ENCODE measurements at places on chromosomes 12 and 14.

GRCh38 chr12:68224613-68225285 lies 861 bp downstream of the IL26 start:
- DNase-seq: no peak

DNA sequence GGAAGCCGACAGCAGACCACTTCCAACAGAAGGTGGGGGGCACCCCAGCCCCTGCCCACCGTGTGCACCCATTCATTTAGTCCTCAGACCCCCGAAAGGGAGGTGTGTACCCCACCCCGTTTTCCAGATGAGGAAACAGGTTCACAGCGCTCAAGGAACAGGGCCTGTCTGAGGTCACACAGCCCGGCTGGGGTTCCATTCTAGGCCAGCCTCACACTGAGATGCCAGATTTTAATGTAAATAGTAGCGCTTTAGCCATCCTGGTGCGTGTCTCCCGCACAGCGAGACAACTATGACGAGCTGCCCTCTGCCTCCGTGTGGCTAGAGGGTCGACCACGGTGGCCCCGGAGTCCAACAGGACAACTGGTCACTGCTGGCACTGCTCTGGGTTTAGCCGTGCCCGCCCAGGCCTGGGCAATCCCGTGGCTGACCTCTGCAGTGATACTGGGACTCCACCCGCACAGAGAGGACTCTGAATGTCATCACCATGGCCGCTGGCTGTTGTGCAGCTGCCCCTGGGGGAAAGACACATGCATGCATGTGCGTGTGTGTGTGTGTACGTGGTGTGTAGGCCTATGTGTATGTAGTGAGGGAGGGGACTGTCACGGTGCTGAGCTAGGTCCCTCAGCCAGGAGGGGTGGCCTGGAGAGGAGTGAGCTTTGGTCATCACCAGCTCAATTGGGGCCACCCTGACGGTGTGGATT lies 31.6 kb downstream of the BEGAIN start:
- DNase-seq: no peak

DNA sequence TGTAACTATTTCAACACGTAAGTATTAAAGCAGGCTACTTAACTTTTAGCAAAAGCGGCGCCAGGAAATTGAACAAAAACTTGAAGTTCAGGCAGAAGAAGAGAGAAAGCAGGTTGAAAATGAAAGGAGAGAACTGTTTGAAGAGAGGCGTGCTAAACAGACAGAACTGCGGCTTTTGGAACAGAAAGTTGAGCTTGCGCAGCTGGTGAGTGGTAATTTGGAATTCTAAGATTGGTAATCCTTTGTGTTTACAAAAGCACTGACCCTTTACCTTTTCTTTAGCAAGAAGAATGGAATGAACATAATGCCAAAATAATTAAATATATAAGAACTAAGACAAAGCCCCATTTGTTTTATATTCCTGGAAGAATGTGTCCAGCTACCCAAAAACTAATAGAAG lies 4.0 kb downstream of the PNN start:
- DNase-seq: no peak

GRCh38 chr12:53636641-53637040 lies 10.5 kb upstream of the ATF7 start:
- no peak for DNase-seq

- DNase-seq: no peak
Observed at GRCh38 chr12:115801871-115802270, 475.6 kb downstream of the MED13L start.

DNA sequence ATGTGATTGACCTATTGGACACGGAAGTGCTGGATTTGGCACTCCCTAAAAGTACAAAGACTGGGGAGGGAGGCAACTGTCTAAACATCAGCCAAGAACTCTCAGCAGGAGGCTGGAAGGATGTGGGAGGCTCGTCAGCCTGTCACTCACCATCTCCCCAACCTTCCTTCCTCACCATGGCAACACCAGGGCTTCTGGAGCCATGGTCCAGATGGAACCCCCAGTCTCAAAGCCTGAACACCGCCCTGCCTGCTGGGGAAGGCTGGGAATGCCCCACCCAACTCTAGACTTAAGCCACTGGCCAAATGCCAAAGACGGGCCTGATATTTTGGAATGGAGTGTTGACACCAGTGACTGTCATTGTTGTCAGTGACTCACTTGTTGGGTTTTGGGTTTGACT lies 55.3 kb downstream of the GALNT16 start:
- DNase-seq: no peak

- DNase-seq: no peak
Observed at GRCh38 chr14:90551733-90552464, 155.1 kb downstream of the CALM1 start.

GRCh38 chr12:42728770-42729534 lies 139.4 kb upstream of the PRICKLE1 start:
- no peak for DNase-seq

GRCh38 chr14:51512316-51512715 lies 139.4 kb upstream of the FRMD6 start:
- no peak for DNase-seq

- no peak for DNase-seq
Observed at GRCh38 chr12:28440081-28440608, 249.9 kb downstream of the CCDC91 start.

DNA sequence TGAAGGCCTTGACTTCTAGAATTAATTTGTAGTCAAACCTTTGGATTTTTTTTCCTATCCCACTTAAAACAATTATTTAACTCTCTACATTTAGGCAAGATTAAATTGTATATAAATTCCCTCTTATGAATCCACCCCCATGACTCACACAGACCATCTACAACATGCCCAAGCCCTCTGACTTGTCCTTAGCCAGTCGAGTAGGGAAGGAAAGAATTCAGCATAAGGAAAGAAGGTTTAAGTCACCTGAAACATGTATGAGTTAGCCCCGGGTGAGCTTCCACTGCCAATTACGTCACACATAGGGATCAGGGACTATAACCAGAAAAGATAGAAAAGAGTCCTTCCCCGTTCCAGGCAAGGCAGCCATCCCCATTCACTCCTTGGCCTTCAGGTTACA lies 14.9 kb upstream of the RESF1 start:
- no peak for DNase-seq

- DNase-seq: no peak
Observed at GRCh38 chr12:131988054-131988796, 38.5 kb downstream of the EP400 start.

DNA sequence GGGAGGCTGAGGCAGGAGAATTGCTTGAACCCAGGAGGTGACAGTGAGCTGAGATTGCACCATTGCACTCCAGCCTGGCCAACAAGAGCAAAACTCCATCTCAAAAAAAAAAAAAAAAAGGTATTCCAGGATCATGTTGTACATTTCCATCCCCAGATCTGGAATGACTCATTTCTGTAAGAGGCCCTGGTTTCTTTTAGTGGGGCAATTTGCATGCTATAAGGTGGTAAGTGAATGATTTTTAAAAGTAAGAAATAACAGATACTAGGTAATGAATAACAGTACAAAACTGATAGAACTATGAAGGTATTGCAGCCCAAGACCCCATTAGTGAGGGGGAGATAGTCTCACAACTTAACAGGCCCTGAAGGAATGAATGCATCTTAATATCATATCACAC lies 17.7 kb upstream of the ADCK1 start:
- no peak for DNase-seq

DNA sequence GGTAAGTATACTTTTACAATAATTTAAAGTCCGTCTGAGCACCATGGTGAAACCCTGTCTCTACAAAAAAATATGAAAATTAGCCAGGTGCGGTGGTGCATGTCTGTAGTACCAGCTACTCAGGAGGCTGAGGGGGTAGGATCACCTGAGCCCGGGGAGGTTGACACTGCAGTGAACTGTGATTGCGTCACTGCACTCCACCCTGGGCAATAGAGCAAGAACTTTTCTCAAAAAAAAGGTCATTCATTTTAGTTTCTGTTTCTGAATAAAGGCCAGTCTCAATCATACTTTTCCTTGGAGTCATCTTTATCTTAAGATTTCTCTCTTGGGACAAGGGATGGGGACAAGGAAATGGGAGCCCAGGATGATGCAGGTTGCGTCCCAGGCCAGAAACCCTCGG lies 12.9 kb downstream of the ANKRD13A start:
- DNase-seq: no peak

GRCh38 chr14:105867961-105868599 lies 341.7 kb downstream of the TMEM121 start:
- DNase-seq: no peak

DNA sequence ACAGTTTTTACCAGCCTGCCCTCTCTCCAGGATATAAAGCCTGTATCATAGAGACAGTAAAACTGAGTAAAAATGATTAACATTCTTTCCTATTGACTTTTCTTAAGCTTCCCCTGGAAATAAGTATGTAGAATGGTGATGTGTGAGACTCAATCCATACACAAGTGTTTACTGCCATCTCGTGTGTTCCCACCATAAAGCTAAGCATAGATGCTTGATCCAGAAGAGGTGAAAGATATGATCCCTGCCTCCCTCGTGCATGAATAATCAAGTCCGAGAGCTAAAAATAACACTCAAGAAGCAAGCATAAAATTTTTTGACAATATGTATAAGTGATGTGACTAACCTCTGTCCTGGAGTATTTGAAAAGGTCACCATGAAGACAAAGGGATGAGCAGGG lies 16.9 kb upstream of the GSG1 start:
- no peak for DNase-seq

DNA sequence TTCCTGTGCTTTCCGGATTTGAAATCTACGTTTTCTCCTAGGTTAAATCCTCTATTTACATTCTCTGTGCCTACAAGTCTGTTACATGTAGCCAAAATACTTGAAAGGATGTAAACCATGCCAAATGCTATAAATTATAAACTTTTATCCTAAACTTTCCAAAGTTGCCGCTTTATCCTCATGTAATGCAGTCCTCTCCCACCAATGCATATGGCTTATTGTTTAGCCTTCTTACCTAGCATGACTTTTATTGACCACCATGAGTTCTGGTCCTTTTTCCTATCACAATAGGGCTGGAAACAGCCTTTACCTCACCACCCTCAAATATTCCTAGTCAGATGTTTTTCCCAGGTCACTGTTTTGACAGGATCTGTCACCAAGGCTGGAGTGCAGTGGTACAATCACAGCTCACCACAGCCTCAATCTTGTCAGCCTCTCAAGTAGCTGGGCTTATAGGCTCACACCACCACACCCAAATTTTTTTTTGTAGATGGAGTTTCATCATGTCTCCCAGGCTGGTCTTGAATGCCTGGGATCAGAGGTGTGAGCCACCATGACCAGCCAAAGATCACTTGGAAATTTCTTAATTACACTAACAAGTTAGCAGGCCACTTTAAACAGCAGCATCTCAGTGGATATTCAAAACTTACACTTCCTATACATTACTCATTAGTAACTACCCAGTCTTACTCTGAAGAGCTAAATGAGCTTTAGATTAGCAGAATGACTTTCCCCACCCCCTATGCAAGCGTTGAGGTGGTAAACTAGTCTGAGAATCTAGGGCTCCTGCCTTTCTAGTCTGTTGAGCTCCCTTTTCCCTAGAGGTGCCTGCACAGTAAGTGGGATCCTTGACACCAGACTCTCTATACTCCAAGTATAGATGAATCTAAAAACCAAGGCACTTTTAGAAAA lies 4.1 kb downstream of the TUBA1B start:
- no peak for DNase-seq

DNA sequence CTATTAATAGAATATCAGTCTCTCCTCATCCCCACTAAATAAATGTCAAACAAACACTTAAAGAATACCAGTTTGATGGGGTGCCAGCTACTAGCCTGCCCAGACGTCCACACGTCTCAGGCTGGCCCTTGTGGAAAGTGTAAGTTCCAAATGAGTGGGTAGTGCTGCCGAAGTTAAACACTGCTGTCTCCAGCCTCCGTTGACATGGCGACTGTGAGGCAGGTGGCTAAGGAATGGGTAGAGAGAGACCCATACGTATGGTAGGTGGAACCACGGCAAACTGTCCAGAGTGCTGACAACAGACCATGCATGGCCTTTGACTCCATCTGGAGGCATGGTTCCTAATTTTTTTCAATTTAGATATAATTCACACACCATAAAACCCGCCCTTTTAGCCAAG lies 37.9 kb downstream of the PITPNM2 start:
- no peak for DNase-seq

GRCh38 chr12:69042970-69043369 lies 110.0 kb upstream of the CPM start:
- no peak for DNase-seq

GRCh38 chr12:93713800-93714199 lies 36.6 kb downstream of the CRADD start:
- DNase-seq: no peak

- no peak for DNase-seq
Observed at GRCh38 chr12:32285489-32285888, 113.9 kb upstream of the FGD4 start.

DNA sequence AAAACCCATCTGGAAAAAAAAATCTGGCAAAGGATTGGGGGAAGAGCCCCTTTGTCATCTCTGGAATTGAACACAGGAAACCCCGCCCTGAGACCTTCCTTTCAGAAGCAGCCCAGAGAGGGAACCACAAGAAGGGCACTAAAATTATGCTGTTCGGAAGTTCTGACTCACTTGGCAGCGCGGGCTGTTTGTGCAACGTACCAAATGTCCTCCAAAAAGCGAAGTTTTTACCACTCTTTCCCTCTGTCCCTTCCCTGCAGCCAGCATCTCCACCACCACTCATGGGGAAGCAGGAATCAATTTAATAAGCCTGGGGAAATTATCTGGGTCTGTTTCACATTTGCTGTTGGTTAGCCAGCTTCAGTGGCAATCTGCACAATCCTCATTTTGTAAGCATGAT lies 3.2 kb upstream of the SYNE3 start:
- DNase-seq: no peak

DNA sequence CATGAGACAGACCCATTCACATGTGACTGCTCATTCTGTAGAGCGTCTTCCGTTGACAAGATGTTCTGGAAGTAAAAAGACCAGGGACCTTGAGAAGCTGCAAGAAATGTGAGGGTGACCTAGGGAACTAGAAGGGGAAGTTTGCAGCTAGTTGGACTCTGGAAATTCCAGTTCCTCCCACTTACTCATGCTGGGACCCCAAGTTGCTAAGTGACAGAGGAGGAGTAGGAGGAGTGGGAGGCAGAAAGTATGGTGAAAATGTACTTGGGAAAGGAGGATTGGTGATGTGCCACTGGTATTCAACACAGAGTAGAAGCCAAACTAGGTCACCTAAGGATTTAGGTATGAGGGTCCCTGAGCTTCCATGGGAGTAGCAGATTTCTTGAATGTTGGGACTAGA lies 132.4 kb downstream of the KCNA5 start:
- no peak for DNase-seq

- DNase-seq: no peak
Observed at GRCh38 chr14:33589334-33589733, 361.5 kb downstream of the EGLN3 start.

GRCh38 chr14:92584816-92585215 lies 71.2 kb downstream of the RIN3 start:
- DNase-seq: no peak

DNA sequence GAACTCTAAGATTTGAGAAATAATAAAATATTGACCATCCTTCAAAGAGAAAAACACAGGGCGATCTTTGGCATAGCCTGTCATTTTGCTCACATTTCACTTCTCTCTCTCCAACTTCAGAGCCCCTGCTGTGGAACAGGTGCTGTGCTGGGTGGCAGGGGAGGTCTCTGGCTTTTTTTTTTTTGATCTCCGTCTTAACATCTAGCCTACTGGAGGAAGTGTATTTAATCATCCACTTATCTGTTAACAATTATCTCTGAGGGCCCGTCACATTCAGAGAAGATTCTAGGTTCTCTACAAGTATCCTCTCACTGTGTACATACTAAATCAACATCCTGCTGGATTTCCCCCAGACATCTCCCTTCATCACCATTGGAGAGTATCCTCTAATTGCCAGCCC lies 34.1 kb downstream of the CHST11 start:
- DNase-seq: no peak

All from activated CD8-positive, alpha-beta memory T cell treated with anti-CD3 and anti-CD28 coated beads for 48 hours (primary cell).